Stimulated activated CD4-positive, alpha-beta T cell treated with anti-CD3 and anti-CD28 coated beads, Interleukin-1b, Interleukin-23, amount 100 ng/mL, for 1 hour (primary cell): ENCODE measurements at places on chromosomes 13 and 19.

DNA sequence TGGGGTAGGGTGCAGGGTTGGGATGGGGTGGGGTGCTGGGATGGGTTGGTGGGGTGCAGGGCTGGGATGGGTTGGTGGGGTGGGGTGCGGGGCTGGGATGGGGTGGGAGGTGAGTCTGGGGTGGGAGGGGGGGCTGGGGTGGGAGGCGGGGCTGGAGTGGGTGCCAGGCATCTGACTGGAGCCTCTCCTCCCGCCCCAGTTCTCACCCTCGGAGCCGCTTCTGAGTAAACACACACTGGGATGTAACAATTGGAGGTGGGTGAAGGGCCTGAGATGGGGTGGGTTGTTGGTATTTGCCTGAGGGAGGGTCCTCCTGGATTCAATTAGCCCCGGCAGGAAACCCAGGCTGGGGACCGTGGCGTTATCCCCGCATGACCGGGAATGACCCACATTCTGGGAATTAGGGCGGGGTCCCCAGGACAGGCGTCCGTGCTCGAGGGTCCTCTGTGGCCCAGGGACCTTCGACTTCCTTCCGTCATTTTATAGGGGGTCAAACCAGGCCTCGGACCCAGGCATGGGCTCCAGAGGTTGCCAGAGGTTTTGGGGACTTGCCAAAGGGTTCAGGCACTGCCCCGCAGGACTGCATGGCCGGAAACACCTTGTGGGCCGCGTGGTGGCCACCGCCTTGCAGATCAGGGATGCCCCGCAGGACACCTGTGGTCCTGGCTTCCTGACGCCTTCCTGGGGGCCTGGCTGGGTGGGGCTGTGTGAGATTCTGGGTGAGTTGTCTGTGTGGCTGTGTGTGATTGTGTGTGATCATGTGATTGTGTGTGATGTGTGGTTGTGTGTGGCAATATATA, 1.4 kb downstream of the TMPRSS9 start:
- DNase-seq = no peak

DNA sequence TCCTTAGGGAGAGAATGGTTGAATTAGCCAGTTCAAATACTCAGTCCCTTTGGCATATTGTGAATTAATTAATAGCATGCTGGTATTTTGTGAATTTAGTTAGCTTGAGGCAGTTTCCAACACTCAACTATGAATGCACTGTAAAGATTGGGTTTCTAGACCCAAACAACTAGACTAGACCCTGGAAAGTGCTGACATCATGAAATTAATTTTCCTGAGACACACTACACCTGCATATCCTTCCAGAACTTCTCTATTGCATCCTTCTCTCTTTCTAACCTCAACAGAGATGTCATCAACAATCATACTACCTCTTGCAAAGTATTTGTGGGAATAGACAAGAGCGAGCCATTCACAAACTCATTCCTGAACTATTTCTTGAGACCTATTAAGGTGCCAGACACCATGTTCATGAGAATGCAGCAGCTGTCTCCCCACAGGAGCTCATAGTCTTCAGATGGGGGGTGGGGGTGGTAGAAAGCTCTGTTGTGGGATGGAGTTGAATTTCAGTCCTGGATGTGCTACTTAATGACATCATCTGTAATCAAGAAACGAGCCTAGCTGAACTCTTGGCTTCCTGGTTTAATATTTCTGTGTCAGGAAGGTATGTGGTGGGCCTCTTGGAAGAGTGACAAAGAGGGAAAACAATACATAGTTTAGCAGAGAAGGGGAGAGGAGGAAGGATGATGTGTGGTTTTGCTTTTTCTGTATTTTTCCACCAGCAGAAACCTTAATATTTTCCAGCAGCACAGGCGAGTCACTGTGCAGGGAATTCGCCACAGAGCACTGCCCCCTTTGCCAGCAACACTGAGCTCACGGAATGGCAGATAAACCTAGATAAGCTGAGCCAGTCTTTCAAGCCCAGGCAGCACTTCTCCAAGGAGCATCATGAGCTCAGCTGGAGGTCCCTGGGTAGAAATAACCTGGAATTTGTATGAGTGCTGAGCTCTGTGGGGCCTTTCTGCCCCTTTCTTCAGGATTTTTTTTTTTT, 53.1 kb upstream of the CYSLTR2 start:
- DNase-seq = no peak

- DNase-seq = no peak
Observed at GRCh38 chr13:41916173-41916954, 44.5 kb downstream of the VWA8 start.

GRCh38 chr19:45423589-45424190, at the start of gene ERCC1:
Gene ERCC1, minus strand, starts transcription at chr19:45423917. Its CDS starts 543 bp downstream, at chr19:45423374.
- peak; percentile 67 for DNase-seq

DNA sequence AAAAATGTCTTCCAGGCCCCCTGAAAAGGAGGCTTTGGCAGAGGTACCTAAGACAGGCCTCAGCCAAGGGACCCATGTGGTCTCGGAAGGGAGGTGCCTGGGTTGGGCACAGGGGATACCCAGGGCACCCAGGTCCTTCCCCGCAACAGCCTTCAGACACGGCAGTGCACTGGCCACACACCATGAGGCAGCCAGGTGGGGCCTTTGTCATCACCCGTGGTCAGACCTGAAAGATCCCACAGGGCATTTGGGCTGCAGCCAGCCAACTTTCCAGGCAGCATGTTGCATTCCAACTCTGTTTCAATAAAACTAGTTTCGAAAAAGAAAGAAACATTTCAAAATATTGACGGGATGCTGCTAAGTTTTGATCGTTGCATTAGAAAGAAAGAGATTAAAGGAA, 4.7 kb upstream of the TUBGCP3 start:
- no peak for DNase-seq

DNA sequence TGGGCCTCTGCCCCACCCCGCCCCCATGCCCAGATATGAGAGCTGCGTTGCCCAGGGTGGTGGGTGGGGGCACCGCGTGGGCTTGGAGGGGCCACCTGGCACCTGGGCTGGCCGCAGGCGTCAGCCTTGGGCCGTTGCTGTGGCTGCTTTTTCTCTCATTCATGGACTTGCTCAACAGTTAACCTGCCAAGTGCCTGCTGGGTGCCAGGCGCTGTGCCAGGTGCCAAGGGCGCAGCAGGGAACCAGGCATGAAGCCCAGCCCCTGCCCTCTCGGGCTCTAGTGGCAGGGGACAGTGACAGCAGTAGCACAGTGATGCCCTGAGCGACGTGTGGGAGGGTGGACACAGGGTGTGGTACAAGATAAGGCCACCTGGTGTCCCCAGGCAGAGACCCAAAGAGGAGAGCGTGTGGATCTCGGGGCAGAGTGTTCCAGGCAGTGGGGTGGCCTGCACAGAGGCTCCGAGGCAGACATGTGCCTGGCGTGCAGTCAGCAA, 28.1 kb downstream of the DHX34 start:
- DNase-seq = no peak

- DNase-seq = no peak
Observed at GRCh38 chr19:50943074-50943828, 9.6 kb downstream of the KLK5 start.

DNA sequence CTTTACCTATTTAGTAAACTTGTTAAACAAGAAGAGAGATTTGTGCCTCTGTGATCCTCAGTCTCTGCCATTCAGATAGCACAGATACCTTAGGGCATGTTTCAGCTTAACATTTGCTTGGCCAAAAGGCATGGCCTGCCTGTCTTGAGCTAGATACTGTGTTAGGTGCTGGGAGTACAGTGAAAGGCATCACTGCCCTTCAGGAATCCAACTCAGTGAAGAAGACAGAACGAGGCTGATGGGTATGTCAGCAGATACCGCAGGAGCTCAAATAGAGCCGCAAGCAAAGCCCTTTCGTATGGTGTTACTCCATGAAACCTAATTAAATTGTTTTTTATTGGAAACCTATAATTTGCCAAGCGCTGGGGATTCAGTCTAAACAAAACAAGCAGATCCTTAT, 12.9 kb downstream of the ZNF507 start:
- no peak for DNase-seq

DNA sequence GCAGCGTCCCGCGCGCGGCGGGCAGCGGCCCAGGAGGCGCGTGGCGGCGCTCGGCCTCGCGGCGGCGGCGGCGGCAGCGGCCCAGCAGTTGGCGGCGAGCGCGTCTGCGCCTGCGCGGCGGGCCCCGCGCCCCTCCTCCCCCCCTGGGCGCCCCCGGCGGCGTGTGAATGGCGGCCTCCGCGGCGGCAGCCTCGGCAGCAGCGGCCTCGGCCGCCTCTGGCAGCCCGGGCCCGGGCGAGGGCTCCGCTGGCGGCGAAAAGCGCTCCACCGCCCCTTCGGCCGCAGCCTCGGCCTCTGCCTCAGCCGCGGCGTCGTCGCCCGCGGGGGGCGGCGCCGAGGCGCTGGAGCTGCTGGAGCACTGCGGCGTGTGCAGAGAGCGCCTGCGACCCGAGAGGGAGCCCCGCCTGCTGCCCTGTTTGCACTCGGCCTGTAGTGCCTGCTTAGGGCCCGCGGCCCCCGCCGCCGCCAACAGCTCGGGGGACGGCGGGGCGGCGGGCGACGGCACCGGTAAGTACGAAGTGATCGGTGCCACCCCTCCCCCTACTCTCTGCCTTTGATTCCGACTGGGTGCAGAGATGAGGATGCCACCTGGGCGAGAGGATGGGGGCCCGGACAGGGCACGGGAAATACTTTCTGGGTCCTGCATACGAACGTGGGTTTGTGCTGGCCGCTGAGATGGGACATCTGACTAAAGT, 874 bp downstream of the TRIM28 start:
- peak; percentile 54 for DNase-seq

- no peak for DNase-seq
Observed at GRCh38 chr13:27965343-27965739, 3.8 kb downstream of the CDX2 start.
